Stimulated activated CD4-positive, alpha-beta T cell treated with anti-CD3 and anti-CD28 coated beads, Interleukin-2, amount 100 ng/mL, for 4 hours (primary cell): ENCODE measurements at places on chromosomes 5 and 9.
A peak's percentile ranks its signal among the peaks of the same experiment; 100 is the strongest.

- DNase-seq = no peak
Measured at GRCh38 chr9:88905506-88905905, 85.8 kb upstream of the S1PR3 start.

GRCh38 chr5:5822729-5823257, 400.3 kb downstream of the ICE1 start:
- DNase-seq = no peak

DNA sequence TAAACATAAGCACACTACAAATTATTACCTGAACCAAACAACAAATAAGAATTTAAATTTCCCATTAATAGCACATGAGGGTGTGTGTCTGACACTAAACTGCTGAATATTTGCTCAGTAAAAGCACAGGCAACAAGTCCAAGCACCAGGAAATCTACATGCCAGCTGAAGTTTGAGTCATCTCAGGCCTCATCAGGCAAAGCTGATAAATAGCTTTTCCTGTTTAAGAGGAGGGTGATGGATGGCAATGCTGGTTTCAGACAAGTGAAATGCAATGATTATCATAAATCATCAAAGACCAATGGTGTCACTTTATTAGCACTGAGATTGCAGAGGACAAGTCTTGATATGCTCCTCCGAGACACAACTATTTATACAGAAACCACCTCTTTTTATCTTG, 1668.0 kb upstream of the C9orf72 start:
- DNase-seq = no peak

DNA sequence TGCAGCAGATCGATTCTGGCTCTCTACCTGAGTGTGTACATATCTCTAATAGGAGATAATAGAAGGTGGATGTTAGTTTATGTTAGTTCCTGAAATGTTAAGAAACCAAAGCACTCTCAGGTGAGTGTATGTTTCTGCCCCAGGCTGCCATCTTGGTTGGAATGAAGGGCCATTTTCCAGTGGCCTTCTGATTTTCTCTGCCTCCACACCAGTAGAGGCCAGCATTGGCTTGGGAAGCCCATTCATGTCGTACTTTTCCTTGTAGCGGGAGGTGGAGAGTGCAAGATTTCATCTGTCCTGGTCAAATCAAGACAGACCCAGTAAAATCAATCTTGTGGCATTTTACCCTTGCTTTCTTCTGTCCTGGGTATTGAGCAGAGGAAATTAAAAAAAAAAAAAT, 91.0 kb downstream of the GAS1 start:
- DNase-seq = no peak

DNA sequence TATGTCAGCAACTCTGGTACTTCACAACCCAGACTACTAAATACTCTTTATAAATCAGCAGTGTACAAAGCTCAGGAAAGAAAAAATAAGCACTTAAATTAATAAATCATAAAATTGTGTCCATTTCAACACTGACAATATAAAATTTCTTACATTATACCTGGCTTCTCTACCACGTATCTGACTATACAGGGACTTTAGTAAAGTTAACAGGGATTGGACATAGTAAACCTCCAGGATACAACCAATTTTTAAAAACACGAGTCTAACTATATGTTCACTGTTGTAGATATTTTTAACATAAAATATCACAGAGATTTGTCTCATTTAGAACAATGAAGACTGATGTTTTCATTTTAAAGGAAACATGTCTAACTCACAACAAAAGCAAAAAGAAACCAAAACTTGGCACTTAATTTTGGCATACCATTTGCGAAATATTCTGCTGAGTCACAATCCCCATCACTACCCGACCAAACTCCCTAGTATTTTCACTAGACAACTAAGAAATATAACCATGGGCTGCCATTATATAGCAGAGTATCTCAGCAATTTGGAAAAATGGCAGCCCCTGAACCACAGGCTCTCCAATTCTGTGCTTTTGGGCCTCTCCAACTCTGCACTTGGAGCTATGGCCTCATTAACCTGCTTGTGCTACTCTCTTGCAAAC, 14.4 kb downstream of the FAM169A start:
- DNase-seq = no peak

DNA sequence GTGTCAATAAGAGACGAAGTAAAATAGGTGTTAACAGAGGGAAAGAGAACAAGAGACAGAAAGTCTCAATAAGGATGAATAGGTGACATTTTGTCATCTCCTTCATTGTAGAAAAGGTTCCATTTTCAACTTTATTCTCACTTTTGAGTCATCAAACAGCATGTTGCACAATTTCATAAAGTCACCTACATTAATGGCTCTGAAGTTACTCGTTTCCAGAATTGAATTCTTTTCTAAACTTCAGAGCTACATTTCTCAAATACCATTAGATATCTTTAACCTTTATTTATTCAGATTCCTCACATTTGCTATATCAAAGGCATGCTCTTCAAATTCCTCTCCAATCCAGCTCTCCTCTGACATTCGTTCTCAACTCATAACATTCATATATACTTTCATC, 13.1 kb downstream of the ADAMTS6 start:
- DNase-seq = no peak

- DNase-seq = no peak
Measured at GRCh38 chr5:143140492-143141203, 262.8 kb downstream of the NR3C1 start.

DNA sequence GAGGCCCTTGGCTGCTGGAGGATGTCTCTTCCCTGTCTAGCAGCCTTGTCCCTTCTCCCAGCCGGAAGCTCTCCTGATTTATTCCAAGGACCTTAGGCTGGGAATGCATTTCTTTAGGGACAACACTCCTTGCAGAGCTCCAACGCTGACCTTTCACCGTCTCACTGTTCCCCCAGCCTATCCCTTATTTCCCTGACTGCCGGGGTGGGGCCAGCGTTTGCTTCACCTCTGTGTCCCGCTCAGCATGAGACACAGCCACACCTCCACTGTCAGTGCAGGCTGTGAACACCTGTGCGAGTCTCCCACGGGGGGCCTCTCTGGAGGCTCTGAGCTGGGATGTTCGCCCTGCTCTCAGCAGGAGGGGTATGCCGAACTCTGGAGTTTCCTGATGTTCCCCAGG, 106.2 kb upstream of the FCN2 start:
- DNase-seq = no peak

GRCh38 chr9:136625101-136626065, 37.3 kb upstream of the EGFL7 start:
- no peak for DNase-seq

- no peak for DNase-seq
Measured at GRCh38 chr9:101399643-101399970, 956 bp downstream of the ZNF189 start.

DNA sequence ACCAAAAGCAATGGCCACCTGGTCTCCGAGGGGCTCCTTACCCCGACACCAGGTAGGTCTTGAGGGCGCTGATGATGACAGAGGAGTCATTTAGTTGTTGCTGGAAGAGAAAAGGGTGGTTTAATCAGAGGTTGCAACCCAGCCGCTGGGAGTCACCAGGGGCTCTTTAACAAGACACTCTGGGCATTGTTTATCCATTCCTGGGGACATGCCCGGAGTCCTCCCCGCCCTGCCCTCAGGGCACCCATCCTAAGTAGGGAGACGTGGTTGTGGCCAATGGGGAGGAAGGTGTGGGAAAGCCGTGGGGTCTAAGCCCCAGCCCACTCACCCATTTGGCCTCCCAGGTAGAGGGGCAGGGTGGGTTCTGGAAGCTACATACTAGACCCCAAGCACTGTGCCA, 3.1 kb downstream of the PTGES2 start:
- no peak for DNase-seq

DNA sequence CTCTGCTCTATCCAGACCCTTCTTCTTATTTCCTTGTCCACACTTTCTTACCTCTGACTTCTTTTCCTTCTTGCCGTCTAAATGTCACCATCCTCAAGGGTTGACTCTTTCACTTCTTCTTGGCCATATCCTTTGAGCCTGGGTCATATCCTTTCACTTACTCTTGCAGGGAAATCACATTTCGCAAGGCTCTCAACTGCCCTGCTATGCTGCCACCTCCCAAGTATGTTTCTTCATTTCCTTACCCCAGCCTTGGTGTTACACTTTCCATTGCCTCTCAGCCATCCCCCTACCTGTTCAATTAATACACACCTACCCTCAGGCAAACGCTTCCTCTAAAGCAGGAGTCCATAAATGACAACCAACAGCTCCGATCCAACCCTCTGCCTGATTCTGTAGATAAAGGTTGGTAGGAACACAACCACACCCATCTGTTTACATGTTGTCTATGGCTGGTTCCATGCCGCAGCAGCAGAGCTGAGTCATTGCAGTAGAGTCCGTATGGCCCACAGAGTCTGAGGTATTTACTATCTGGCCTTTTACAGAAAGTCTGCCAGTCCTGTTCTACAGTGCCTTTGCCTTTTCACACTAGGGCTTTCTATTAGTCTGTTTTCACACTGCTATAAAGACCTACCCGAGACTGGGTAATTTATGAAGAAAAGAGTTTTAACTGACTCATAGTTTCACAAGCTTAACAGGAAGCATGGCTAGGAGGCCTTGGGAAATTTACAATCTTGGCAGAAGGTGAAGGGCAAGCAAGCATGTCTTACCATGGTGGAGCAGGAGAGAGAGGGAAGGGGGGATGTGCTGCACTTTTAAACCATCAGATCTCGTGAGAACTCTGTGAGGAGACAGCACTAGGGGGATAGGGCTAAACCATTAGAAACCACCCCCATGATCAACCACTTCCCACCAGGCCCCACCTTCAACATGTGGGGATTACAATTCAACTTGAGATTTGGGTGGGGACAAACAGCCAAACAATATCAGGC, 97.9 kb downstream of the SV2C start:
- no peak for DNase-seq

- DNase-seq = no peak
Measured at GRCh38 chr5:171464829-171465228, 45.4 kb downstream of the FGF18 start.

DNA sequence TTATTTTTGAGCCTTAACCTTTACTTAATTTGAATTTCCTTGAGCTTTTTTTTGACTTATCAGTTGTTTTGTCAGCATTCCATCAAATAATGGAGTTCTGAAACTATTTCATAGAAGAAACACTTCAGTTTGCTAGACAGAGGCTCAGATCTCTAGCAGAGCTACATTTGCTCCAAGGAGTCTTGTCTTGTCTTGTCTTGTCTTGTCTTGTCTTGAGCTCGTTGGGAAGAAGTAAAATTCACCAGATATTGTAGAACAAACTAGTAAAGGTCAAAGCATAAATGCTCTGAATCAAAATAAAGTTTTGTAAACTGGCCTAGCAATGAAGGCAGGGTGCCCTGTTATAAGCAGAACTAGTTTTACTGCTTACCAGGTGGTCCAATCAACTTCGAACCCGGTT, 33.5 kb downstream of the RAB24 start:
- DNase-seq = no peak

DNA sequence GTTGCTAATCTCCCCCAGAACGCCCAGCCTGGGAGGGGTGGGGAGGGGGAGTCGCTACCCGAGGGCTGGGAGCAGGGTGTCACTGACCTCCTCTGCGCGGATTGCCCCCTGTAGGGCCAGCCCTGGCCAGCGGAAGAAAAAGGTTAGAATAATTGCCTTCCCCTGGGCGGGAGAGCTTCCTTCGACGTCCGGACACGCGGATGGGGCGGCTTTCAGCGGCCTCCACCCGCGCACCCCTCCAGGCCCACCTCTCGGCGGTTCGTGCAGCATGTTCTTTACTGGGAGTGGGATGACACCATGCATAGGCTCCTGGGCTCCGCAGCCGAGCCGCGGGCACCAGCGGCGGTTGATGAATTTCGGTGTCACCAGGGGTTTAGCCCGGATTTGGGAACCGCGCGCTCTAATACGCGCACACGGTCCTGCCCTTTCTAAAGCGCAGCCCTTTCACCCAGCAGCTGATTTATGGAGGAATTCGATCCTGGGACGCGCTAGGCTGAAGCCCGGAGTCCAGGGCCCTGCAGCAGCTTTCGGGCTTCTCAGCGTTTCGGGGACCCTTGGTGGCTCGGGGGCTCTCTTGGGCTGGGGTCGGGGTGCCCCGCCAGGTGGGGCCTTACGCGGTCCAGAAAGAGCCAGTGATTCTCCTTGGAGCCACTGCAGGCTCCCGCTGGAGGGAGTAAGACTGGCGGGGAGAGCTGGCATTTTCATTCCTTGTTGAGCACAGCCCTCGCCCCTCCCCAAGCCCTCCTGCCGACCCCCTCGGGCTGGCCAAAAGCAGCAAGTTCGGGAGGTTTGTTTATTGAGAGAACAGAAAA, 10.1 kb downstream of the LMX1B start:
- DNase-seq = no peak

GRCh38 chr5:45376417-45376816, 319.8 kb downstream of the HCN1 start:
- no peak for DNase-seq

GRCh38 chr9:130954317-130954716, 15.3 kb upstream of the FIBCD1 start:
- no peak for DNase-seq

DNA sequence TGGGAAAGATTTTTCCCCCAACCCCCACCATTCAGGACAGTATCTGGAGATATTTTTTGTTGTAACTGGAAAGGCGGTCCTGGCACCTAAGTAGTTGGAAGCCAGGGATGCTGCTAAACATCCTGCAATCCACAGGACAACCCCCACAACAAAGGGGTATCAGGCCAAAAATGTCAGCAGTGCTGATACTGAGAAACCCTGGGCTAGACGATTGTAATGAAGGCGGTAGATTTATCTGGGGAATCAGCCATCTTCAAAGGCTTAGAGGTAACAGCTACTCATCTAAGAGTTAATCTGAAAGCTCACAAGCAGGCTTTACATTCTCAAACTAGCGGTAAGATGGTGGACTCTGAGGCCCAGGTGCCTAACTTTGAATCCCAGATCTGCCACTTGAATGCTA, 59.0 kb upstream of the NMUR2 start:
- no peak for DNase-seq

DNA sequence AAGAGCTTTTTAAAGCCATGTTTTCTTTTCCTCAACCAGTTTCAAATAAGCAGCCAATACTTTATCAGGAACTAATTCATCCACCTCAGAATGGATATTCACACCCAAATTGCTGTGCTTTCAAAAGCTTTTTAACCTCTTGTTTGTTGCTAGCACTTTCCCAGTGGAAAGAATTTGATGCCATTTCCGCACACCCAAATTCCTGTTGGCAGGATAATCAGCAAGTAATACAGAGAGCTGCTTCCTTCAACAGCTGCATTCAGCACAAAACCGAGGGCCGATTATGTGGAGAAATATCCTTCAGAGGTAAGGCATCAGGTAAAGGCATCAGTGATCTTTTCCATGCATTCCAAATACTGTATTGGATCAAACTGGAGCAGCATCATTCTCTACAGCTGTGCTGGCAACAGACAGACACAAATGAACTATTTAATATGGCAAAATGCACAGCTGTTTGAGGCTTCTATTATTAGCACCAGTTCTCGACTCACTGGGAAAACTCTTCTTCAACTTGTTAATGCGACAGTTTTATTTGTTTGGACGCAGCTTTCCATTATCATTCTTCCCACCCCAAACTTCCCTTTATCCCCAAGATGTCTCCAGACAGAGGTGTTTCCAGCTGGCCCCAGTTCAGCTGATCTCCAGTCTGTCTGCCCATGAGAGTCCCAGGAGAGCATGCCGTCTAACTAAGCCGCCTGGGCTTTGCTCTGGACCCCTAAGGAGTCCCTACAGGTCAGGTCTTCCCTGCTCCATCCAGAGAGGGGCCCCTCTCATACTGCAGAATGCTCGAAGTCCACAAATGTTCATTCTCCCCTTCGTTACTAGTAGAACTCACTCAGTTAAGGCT, 22.2 kb upstream of the MGAT1 start:
- DNase-seq = no peak

GRCh38 chr5:135565725-135566421, 12.9 kb downstream of the CXCL14 start:
- DNase-seq = peak; percentile 41
